ENCODE measurements at places on chromosomes 1 and 21.

DNA sequence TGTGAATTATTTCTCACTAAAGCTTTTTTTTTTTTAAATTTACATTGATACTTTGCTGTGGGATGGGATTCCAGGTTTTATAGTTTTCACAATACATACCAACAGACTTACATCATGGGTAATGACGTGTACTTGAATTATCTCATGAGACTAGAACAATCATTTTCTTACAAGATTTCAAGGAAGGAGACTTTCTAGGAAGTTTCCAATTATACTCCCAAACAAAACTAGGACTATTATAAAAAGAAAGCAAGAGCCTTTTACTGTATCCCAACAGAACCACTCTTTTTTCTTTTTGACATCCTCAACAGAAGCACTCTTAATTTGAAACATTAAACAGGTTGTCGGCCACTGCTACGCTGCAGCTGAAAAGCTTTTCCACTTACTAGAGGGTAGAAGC lies 48.7 kb downstream of the TESK2 start:
- DNase-seq: peak; percentile 58

GRCh38 chr21:42607102-42607501 lies 46.3 kb upstream of the PDE9A start:
- no peak for DNase-seq

DNA sequence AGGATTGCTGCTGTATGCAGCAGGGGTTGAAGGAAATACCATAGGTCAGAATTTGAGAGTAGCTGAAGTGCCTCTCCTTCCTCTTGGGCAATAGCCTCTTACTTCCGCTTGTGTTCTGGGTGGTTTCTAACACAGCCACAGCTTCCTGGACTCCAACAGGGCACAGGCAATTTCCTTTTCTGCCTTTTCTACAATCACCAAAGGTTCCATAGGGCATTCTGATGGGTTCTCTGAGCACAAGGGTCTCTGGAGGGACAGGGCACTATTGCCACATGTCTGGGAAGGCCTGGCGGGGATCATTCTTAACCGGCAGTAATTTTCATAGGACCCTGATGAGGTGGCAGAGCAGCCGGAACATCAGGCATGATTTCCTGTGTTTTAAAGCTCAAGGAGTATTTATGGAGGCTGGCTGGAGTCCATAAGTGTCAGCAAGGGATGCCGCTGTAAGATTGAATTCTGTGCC lies 5.5 kb upstream of the AGTRAP start:
- DNase-seq: peak; percentile 73

- DNase-seq: no peak
Measured at GRCh38 chr1:152247316-152247715, 23.3 kb upstream of the HRNR start.

DNA sequence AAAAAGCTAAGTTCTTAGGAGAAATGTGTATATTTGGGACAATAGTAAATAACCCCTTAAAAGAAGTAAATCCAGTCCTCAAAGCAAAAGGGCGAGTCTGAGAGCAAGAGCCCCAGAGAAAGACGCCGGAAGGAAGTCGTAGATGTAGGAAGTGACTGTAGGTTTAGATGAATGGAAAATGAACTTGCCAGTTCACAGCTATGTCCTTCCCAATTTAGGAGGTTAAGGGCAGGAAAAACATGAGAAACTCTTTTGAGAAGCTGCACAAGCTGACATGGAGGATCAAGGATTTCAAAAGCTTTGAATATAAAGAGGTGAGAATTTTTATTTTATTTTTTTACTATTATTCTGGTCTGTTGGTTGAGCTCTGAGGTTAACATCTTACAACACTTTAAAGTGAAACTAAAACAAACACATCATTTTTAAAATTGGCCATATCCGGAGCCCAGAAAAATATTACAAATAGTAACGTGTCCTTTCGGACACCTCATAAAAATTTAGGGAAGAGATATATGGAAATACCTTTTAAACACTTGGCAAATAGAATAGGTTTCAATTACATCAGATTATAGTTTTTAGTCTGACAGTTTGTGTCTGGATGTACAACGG lies 1178.6 kb downstream of the MRPL39 start:
- no peak for DNase-seq

DNA sequence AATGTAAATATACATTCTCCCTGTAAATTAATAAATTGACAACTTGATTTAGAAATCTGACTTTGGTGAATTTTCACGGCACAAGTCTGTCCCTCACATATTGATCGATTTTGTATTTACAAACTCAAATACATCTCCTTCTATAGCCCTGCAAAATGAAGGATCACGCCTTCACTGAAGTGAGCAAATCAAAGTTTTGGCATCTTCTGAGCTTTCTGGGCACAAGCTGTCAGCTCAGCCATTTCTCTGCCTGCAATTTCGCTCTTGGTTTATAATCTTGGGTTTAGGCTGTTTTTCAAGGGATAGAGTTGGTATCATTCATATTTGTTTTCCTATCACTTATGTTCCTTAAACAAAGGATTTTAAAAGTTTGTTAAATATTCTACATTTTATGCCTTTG lies 25.8 kb downstream of the ANP32E start:
- no peak for DNase-seq

- DNase-seq: no peak
Measured at GRCh38 chr1:214678386-214678785, 75.4 kb downstream of the CENPF start.

GRCh38 chr21:29258626-29259338 lies 39.9 kb upstream of the BACH1 start:
- peak; percentile 70 for DNase-seq

GRCh38 chr1:85599681-85600080 lies 19.1 kb downstream of the CCN1 start:
- no peak for DNase-seq

DNA sequence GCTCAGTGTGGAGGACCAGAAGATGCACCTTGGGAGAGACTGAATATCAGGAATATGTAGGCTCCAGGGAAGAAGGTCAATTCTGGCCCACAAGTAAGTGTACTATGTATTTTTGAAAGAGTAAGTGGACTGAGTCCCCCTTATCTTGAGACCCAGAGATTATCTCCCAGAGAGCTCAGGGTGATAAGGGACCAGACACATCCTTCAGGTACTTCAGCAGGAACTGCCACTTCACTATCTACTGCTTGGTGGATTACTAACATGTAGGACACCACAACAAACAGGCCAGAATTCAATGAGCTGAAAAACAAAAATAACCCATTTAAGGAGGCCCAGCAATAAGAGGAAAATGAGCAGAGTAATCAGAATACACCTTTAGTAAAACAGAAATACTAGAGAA lies 119.2 kb downstream of the ZNF644 start:
- no peak for DNase-seq

- DNase-seq: no peak
Measured at GRCh38 chr1:29752141-29752540, 515.8 kb downstream of the PTPRU start.

GRCh38 chr1:163082971-163083370 lies 13.8 kb downstream of the RGS4 start:
- DNase-seq: no peak

- DNase-seq: no peak
Measured at GRCh38 chr21:21690068-21690665, 692.0 kb downstream of the NCAM2 start.

GRCh38 chr1:171032822-171033702 lies 57.6 kb upstream of the FMO3 start:
- no peak for DNase-seq

DNA sequence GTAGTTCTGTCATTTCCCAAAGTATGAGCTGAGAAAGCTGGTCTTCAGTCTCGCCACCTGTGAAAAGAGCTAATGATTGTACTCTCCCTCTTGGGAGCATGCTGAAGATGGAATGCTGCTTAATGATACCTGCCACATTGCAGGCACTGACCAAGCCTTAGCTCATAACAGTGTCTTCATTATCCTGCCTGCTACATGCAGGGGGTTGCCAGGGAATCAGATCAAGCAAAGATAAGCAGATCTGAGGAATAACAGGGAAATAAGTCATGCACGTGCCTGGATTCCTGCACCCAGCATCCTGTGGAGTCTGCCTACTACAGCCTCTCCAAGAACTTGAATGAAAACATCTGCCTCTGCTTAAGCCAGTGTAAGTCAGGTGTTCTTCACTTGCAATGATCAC lies 667.3 kb downstream of the NPHP4 start:
- no peak for DNase-seq

GRCh38 chr1:245742896-245743295 lies 588.1 kb downstream of the KIF26B start:
- DNase-seq: no peak
